Body of pancreas (tissue), 4 donors: ENCODE measurements at places on chromosomes 3 and 15. TPM values are rescaled to one million over a fixed set of nuclear protein-coding genes. Genes with fewer than 3 reads are reported as not detected.
A peak's percentile ranks its signal among the peaks of the same experiment; 100 is the strongest.

DNA sequence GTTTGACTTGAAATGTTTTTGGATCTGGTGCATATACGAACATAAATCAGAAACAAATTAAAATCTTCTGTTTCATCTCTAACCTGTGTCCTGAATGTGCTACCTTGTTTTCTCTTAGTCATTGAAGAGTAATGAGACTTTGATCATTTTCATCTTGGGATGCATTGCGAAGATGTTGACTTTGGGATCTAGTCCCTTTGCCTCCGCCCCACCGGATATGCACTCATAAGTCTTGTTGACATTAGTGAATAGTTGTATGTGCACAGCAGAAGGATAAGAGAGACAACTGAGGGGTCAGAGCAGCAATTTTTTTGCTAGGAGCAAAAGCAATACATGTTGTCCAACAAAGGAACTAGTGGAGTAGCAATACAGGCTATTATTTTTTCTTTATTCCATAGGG is 35.9 kb upstream of the SPRED1 start:
- DNase-seq, result no peak
- no peak overlapping the region for H3K27ac ChIP-seq
- H3K36me3 ChIP-seq, result no peaks in the 10 kb centered on the region
- no peak overlapping the region for H3K4me3 ChIP-seq

DNA sequence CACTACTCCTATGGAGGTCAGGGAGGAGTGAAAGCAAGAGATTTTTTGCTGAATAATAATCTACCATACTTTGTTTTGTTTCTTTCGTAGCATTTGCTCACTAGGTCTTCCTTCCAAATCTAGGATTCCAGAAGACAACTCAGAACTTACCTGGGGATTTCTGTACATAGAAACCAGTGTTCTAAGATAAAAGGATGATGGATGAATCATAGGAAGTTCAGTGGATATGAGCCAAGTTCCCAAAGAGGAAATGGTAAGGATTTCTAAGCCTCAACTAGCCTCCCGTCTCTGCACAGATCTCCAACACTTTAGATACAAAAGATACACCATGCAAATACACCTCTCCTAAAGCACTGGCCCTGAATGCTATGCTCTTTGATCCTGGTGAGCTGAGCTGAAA is 283.9 kb downstream of the TAFA4 start:
- no peaks in the 10 kb centered on the region for H3K27me3 ChIP-seq
- no peaks in the 10 kb centered on the region for H3K36me3 ChIP-seq
- H3K4me1 ChIP-seq, result no peaks in the 10 kb centered on the region
- no peak overlapping the region for H3K4me3 ChIP-seq
- no peak for DNase-seq
- H3K27ac ChIP-seq, result no peak overlapping the region

GRCh38 chr3:149426325-149426724 is 48.2 kb upstream of the TM4SF4 start:
- no peaks in the 10 kb centered on the region for H3K27me3 ChIP-seq
- H3K4me3 ChIP-seq, result no peak overlapping the region
- no peaks in the 10 kb centered on the region for H3K36me3 ChIP-seq
- H3K27ac ChIP-seq, result no peak overlapping the region
- H3K4me1 ChIP-seq, result peaks cover 7% of the 10 kb centered on the region
- DNase-seq, result no peak

GRCh38 chr3:122183521-122183892 is at the start of gene CASR:
CASR (plus strand) TSS chr3:122183668; CDS start chr3:122254190, 70,522 bp downstream.
- H3K36me3 ChIP-seq, result no peaks in the 10 kb centered on the region
- no peaks in the 10 kb centered on the region for H3K27me3 ChIP-seq
- peak within 1 kb of the TSS; percentile 22 for H3K4me3 ChIP-seq
- H3K27ac ChIP-seq, result peak within 1 kb of the TSS; percentile 42
- peaks cover 11% of the 10 kb centered on the region for H3K4me1 ChIP-seq

GRCh38 chr3:47000922-47001730 is 21.7 kb downstream of the NBEAL2 start:
- no peak overlapping the region for H3K4me3 ChIP-seq
- no peaks in the 10 kb centered on the region for H3K27me3 ChIP-seq
- no peaks in the 10 kb centered on the region for H3K4me1 ChIP-seq
- no peak overlapping the region for H3K27ac ChIP-seq
- peaks cover 22% of the 10 kb centered on the region for H3K36me3 ChIP-seq

The CDHR4 gene
- total RNA-seq, result 0.26 TPM

The COL8A1 gene
- total RNA-seq, result 5.4 TPM

The RLBP1 gene
- total RNA-seq, result not detected

The CDV3 gene
- 70.3 TPM for total RNA-seq

The GOLGA6L7 gene
- total RNA-seq, result not detected

The CCR1 gene
- 1.8 TPM for total RNA-seq
